Esophagus squamous epithelium (tissue), 5 donors: ENCODE measurements at places on chromosomes 12 and 14.

DNA sequence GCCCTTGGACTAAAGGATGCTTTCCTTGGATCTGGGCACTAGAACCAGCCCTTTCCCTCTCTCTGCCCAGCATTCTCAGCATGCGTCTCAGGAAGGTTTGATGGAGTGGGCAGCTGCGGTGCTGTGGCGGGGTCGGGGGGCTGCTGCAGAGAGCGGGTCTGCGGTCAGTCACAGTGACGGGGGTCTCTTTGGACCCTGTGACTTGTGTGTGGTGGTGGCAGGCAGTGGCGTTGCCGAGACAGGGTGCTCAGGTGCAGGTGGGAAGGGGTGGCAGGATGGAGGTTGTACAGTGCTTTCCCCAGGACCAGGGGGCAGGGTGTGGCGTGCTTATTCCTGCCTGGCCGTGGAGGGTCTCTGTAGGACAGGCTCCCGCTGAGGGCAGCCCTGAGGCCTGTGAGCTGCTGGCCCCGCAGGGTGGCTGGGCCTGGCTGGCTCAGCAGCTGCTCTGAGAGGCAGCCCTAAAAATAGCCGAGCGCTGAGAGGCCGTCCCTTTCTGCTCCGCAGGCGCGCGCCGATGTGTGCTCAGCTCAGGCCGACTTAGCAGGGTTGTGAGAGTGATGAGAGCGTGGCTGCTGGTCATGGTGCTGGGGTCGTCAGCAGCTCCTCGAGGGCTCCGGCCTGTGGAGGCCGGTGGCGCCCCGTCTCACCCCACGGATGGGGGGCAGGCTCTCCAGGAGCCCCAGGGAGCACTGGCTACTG lies 9.7 kb downstream of the PACS2 start:
- no peaks in the 10 kb centered on the region for H3K27me3 ChIP-seq
- H3K36me3 ChIP-seq, result no peaks in the 10 kb centered on the region
- H3K27ac ChIP-seq, result no peak overlapping the region
- H3K4me1 ChIP-seq, result peaks cover 11% of the 10 kb centered on the region
- no peak overlapping the region for H3K4me3 ChIP-seq

DNA sequence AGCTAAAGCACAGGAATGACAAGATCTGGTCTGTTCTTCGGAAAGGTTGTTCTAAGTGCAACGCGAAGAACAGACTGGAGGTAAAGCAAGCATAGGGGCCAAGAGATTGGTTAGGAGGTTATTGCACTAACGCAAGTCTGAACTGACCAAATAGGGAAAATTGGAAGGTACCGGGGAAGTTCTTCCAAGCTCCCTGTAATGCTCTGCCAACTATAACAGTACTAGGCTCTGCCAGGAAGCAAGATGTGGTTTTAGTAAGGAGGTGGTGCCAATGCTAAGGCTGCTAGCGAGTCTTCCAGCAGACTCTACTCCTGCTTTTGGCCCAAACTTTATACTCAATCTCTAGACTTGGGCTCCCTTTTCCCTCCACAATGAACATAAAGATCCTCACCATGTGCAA lies 138.6 kb downstream of the PAWR start:
- H3K27ac ChIP-seq, result no peak overlapping the region
- no peaks in the 10 kb centered on the region for H3K36me3 ChIP-seq
- DNase-seq, result no peak
- H3K27me3 ChIP-seq, result no peaks in the 10 kb centered on the region
- peaks cover 34% of the 10 kb centered on the region for H3K4me1 ChIP-seq

- peaks cover 32% of the 10 kb centered on the region for H3K4me1 ChIP-seq
- no peak overlapping the region for H3K4me3 ChIP-seq
- H3K27me3 ChIP-seq, result no peaks in the 10 kb centered on the region
- H3K36me3 ChIP-seq, result no peaks in the 10 kb centered on the region
- H3K27ac ChIP-seq, result peak overlapping the region; percentile 78
- DNase-seq, result no peak
These were observed 3.7 kb downstream of the BIN2 start for GRCh38 chr12:51320311-51320694.

DNA sequence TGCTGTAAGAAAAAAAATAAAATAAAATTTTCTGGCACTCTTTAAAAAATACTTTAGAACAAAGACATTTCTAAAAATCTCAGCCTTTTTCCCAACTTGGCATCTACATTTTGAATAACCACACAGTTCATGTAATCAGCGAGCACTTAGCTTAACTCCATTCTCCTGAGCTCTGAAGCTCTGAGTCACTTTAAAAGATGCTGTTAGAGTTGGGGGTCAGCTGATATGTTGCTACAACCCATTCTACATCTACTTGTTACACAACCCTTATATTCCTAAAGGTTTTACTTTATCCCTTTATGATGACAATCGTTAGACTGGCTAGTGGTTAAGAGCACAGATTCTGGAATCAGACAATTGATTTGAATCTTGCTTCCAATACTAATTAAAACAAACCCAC lies 48.3 kb downstream of the SLC41A2 start:
- no peak overlapping the region for H3K27ac ChIP-seq
- no peak overlapping the region for H3K4me3 ChIP-seq
- no peaks in the 10 kb centered on the region for H3K36me3 ChIP-seq
- no peak for DNase-seq

- peaks cover 32% of the 10 kb centered on the region for H3K4me1 ChIP-seq
- no peak overlapping the region for H3K4me3 ChIP-seq
- no peak for DNase-seq
These were observed 93.0 kb upstream of the TMPO start for GRCh38 chr12:98422359-98422758.

DNA sequence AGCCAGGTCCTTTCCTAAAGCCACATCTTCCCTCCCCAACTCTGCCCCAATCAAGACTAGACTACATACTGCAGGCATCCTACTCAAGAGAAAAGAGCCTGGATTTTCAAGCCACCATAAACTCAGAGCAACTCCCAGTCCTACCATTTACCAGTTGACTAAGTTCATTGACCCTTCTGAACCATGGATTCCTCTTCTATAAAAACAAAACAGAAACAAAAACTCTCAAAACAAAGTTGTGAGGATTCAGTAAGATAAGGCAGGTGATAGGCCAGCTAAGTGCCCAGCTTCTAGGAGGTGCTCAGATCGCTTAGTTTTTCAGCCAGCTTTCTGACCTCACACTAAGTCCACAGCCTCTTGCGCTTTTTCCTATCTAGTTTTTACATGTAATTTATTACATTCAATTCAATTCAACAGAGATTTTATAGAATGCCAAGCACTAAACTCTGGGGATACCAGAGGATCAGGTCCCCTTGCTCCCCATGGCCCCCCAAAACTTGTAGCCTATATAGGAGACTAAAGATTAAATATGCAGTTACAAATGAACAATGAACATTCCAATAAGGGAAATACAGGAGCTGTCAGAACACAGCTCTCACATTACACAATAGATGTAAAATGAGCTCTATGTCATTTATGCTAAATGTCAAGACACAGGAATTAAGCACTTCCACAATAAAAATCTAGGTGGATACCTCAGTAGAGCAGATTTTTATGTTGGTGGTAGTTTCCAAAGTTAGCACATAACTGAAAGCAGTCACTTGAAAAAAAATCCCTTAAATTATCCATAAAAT lies 104.5 kb upstream of the EGLN3 start:
- no peaks in the 10 kb centered on the region for H3K36me3 ChIP-seq
- no peak overlapping the region for H3K4me3 ChIP-seq
- no peaks in the 10 kb centered on the region for H3K27me3 ChIP-seq
- DNase-seq, result no peak
- no peaks in the 10 kb centered on the region for H3K4me1 ChIP-seq

DNA sequence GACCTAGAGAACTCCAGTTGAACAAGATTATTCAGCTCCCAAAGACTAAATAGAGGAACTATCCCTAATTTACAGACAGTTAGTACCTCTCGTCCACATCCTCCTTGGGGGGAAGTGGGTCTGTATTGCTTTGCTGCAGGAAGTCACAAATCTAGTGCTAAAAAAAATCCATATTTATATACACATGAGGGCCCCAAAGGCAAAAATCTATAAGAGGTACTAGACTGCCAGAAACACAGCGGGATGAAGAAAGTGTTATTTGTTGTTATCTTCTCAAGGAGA lies 190.1 kb downstream of the TTC8 start:
- H3K36me3 ChIP-seq, result no peaks in the 10 kb centered on the region
- no peaks in the 10 kb centered on the region for H3K4me1 ChIP-seq
- H3K27ac ChIP-seq, result no peak overlapping the region

DNA sequence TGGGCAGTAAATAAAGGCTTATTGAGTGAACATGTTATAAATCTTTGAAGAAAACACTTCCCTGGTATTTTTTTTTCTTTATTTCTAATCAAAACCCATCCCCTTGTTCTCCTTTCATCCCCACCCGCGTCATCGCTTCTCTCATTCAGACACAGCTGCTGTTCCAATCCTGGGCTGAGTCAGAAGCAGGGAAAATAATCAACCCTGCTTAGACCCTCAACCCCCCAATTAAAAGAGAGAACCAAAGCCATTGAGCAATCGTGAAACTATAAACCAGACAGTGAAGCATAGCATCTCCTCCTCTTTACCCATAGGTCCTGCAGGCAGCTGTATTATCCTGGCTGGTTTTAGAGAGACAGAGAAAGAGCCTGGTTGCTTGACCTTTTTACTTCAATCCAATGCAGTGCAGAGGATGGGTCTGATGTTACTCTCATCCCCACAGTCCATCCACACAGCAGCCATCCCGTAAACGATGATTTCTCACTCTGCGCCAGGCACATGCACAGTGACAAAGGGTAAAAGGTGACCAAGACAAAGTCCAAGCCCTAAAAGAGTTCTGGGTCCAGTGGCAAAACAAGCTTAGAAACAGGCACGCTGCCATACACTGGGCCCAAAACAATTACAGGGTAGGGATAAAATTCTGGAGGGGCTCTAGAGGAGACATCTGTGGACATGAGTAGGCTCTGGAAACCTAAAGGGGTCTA lies 238.3 kb downstream of the GALC start:
- no peak for DNase-seq
- H3K4me1 ChIP-seq, result no peaks in the 10 kb centered on the region
- H3K36me3 ChIP-seq, result no peaks in the 10 kb centered on the region
- H3K27ac ChIP-seq, result no peak overlapping the region

DNA sequence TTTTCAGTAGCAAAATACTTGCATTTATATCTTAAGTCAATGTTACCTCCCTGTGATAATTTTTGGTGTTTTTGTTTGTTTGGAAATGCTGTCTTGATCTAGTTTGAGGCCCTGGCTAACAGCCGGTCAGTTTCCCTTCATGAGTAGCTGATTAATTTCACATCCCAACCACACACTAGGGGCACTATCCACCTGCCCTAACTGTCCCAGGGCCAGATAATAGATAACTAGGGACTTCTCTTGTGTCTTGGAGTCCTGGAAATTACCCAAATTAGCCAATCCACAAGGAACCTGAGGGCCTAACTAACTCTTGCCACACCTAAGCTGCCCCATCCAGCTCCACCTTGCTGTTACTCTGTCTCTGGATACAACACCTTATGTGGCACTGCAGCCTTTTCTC lies 399.9 kb downstream of the FOXG1 start:
- no peaks in the 10 kb centered on the region for H3K36me3 ChIP-seq
- H3K4me1 ChIP-seq, result no peaks in the 10 kb centered on the region
- no peaks in the 10 kb centered on the region for H3K27me3 ChIP-seq
- no peak overlapping the region for H3K27ac ChIP-seq
- H3K4me3 ChIP-seq, result no peak overlapping the region
- no peak for DNase-seq

GRCh38 chr12:19208456-19208855 lies 78.9 kb downstream of the PLEKHA5 start:
- no peak overlapping the region for H3K4me3 ChIP-seq
- H3K4me1 ChIP-seq, result no peaks in the 10 kb centered on the region
- H3K27ac ChIP-seq, result no peak overlapping the region
- no peak for DNase-seq
- no peaks in the 10 kb centered on the region for H3K27me3 ChIP-seq

DNA sequence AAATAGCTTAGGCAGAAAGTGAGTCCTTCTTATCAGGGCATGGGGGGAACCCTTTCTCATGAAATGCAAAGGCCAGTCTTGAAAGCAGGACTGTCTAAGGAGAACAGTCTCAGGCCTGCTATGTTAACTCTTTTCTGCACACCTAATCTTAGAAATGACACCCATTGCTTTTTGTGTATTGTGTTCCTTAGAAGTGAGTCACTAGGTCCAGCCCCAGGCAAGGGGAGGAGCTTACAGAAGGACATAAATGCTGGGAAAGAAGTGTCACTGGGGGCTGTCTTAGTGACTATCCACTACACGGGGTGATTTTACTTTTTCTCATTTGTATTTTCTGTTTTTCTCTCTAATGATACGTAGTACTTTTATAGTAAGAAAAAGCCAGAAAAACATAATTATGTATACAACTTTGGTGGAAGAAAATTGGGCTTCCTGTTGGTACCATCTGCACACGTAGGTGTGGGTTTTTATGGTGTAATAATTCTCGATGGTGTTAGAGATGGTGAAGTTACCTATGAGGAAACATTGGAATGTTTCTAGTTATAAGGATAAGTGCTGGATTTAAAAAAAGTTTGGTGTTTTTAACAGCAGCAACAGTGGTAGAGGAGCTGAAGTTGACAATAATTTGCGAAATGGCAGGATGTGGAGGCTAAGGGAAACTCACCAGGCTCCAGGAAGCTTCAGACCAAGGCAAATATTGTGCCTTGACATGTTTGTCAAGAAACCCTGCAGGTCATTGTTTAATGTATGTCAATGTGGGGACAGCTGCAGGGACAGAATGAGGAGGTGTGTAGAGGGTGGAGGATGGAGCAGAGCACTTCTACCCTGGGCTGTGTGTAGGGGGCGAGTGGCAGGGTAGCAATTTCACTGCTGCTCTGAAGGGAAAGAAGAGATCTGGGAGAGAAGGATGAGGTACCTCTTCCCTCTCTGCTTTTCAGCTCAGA lies 214.9 kb downstream of the KTN1 start:
- no peak for DNase-seq
- no peaks in the 10 kb centered on the region for H3K4me1 ChIP-seq

- DNase-seq, result no peak
- H3K36me3 ChIP-seq, result no peaks in the 10 kb centered on the region
- no peaks in the 10 kb centered on the region for H3K27me3 ChIP-seq
- H3K27ac ChIP-seq, result no peak overlapping the region
- no peaks in the 10 kb centered on the region for H3K4me1 ChIP-seq
These were observed 212.8 kb downstream of the KIF21A start for GRCh38 chr12:39230086-39230485.

- H3K36me3 ChIP-seq, result no peaks in the 10 kb centered on the region
- no peaks in the 10 kb centered on the region for H3K27me3 ChIP-seq
- DNase-seq, result no peak
- no peak overlapping the region for H3K4me3 ChIP-seq
- no peak overlapping the region for H3K27ac ChIP-seq
These were observed 161.2 kb downstream of the NTF3 start for GRCh38 chr12:5593086-5593485.

GRCh38 chr14:104040539-104040938 lies 45.0 kb upstream of the ASPG start:
- H3K4me3 ChIP-seq, result no peak overlapping the region
- H3K4me1 ChIP-seq, result no peaks in the 10 kb centered on the region
- no peak overlapping the region for H3K27ac ChIP-seq
- no peak for DNase-seq
- peaks cover 53% of the 10 kb centered on the region for H3K27me3 ChIP-seq

DNA sequence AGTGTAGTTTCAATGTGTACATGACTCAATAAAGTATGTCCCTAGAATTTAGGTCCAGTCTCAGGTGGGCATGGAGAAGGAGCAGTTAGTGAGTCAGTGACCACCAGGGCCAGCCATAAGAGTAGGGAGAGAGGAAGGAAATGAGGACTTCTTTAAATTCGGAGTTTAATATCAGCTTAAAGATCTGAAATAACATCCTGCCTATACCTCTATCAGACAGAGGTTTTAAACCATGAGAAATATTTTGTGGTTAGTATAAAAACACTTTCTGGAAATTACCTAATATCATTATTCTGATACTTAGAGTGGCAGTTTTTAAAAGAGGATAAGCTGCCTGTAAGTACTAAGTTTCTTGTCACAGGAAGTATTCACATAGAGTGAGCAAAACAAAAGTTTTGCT lies 61.7 kb upstream of the ST8SIA1 start:
- no peaks in the 10 kb centered on the region for H3K4me1 ChIP-seq
- DNase-seq, result no peak
- no peak overlapping the region for H3K4me3 ChIP-seq
- H3K36me3 ChIP-seq, result no peaks in the 10 kb centered on the region
- no peak overlapping the region for H3K27ac ChIP-seq
